ENCODE measurements at places on chromosomes 6 and 20. TPM values are rescaled to one million over a fixed set of nuclear protein-coding genes. Genes with fewer than 3 reads are reported as not detected.

The EPPIN gene
- not detected for total RNA-seq

The TCF15 gene
- total RNA-seq = not detected

The EBF4 gene
- 63.8 TPM for total RNA-seq

The GRIK2 gene
- total RNA-seq = 6.3 TPM

The NRSN1 gene
- total RNA-seq = not detected

The PRR18 gene
- total RNA-seq = 0.93 TPM

The RSPH4A gene
- 6.3 TPM for total RNA-seq

The PLAGL2 gene
- 57.1 TPM for total RNA-seq

The TRAPPC3L gene
- total RNA-seq = not detected

The HRH3 gene
- not detected for total RNA-seq

The SLC26A8 gene
- not detected for total RNA-seq

The TRIM31 gene
- total RNA-seq = not detected
